ENCODE measurements at places on chromosomes 11 and 22.

DNA sequence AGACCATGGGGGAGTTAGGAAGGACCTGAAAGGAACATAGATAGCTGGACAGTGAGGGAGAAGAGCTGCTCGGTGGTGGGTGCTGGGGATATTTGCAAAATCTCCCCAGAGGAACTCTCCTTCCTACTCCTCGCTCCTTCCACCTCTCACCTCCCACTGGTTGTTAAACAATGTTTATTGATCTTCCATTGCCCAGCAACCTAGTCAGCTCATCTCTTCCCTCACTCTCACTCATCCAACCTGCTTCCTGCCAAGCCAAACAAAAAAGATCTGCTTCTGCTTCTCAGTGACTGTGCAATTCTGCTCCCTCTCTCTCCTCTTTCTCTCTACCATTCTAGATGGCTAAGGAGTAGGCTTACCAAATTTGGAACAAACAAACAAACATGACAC is 115.0 kb downstream of the SLC1A2 start:
- no peak for DNase-seq

GRCh38 chr11:77233011-77233410 is 68.5 kb downstream of the GDPD4 start:
- no peak for DNase-seq

- peak; percentile 80 for DNase-seq
Observed at GRCh38 chr11:66743271-66743968, 14.4 kb upstream of the SPTBN2 start.

DNA sequence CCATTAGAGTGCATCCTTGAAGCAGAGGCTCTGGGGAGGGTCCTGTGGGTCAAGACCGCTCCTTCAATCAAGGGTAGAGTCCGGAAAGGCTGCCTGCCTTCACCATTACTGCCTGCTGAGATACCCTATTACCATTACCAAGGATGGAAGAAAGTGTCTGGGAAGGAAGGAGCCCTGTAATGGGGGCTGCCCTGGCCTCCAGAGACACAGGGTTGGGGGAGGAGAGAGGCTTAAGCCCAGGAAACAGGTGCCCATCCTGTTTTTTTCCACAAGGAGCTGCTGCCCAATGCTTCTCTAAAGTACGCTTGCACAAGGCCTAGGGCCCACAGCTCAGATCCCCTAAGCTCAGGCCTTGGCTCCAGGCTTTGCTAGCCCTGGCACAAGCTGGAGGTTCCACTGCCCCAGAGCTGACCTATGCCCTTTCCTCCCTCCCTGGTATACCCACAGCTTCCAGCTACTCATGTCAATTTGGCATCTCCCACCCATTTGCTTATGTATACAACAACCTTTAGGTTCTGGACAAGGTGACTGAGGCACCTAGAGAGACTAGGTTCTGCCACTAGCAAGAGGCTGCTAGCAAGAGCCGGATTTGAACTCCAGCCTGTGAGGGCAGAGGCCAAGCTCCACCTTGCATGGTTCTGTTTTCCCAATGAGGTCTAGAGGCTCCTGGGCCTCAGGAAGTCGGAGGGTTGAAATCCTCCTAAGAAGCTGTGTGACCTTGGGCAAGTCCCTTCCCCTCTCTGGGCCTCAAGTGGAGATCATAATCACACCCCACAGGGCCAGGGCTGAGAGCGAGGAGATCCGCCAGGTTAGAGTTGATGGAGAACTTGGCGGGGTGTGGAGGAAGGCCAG is 1.5 kb upstream of the PLCB3 start:
- DNase-seq: no peak

GRCh38 chr22:46666577-46667244 is 46.5 kb downstream of the GRAMD4 start:
- no peak for DNase-seq

- DNase-seq: peak; percentile 80
Observed at GRCh38 chr11:133064152-133064877, 468.0 kb downstream of the OPCML start.

GRCh38 chr11:14587258-14587657 is 56.3 kb upstream of the PDE3B start:
- no peak for DNase-seq

GRCh38 chr11:44032299-44033085 is 15.3 kb upstream of the ACCSL start:
- DNase-seq: peak; percentile 72

DNA sequence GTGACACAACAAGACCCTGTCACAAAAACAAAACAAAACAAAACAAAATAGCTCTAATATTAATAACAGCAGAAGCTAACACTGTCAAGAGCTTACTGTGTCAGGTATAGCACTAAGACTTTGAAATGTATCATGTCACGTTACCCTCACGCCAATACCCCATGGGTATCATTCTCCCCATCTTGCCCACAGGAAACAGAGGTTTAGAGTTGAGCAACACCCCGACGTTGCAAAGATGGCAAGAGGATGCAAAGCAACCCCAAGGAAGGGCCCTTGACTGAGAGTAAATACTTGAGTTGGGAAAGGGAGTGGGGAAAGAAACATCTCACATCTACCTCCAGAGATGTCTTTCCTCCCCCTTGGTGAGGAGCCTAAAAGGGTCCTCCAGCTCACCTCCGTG is 366.8 kb downstream of the LARGE1 start:
- no peak for DNase-seq

DNA sequence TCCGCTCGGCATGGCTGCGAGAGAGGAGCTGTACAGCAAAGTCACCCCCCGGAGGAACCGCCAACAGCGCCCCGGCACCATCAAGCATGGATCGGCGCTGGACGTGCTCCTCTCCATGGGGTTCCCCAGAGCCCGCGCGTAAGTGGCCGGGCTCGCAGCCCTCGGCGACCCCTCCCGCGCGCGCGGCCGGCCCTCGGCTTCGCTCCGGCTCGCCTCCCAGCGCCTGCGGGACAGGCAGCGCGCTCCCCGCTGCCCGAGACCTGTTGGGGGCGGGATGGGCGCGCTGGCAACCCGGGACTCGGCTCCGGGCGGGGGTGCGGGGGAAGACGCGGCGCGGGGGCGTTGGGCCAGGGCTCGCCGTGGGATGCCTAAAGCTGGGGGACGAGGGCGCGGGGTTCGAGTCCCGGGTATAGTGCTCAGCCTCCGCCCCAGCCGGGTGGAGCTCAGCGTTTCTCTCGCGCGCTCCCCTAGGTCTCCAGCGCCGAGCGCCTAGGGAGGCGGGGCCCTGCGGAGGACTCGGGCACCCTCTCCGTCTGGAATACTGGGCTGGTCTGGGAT is 630 bp downstream of the UBASH3B start:
- DNase-seq: peak; percentile 68

Data from suprapubic skin (tissue), 4 donors.